Renal cortex interstitium (tissue), 15 donors: ENCODE measurements at places on chromosomes 2 and 18.
A peak's percentile ranks its signal among the peaks of the same experiment; 100 is the strongest.

DNA sequence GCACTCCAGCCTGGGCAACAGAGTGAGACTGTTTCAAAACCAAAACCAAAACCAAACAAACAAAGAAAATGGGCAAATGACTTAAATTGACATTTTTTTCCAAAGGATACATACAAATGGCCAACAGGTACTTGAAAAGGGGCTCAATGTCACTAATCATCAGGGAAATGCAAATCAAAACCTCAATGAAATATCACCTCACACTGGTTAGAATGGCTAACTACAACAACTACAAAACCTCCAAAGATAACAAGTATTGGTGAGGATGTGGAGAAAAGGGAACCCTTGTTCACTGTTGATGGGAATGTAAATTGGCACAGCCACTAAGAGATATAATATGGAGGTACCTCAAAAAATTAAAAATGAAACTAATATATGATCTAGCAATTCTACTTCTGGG, 213.2 kb upstream of the HS6ST1 start:
- no peak for DNase-seq

DNA sequence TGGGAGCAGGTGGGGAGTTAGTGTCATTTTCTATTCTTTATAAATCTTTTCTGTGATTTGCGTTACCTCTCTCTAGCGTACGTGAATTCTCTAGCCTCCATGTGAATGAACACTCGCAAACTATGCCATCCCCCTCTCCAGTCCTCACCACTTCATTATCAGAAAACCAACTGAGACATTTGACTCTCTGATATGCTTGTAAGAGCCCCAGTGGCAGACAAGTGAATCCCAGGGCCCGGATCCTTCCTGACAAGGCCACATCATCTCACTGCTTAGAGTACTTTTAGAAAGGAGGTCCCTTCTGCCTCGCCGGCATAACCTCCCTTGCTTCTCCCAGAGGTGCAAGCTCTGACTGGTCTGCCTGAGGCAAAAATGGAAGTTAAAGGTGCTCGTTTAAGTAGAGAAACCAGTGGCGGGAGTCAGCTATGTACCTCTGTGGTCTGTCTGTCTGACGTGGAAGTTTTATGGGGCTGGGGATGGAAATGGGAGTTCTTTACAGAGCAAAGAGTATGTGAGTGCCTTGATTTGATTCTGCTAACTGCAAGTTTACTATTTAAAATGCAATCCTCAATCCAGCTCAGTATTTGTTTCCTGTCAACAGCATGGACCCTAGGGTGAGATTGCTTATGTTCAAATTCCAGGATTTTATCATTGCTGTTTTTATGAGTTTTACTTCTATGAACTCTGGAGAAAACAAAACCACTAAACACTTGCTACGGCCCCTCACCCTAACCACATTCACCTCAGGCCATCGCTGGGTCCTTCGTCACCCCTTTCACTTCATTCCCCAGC, 114.9 kb upstream of the MSTN start:
- no peak for DNase-seq

- peak; percentile 10 for DNase-seq
These were observed at the start of gene MAP3K20 for GRCh38 chr2:173075781-173076580. TSS of gene MAP3K20 (plus strand) at chr2:173075846. CDS start at chr2:173091032, 15,186 bp downstream.

GRCh38 chr18:9196568-9196967, 60.0 kb downstream of the ANKRD12 start:
- no peak for DNase-seq
